SW480 (cell line): ENCODE measurements at places on chromosomes 1 and 21.

- peak; percentile 67 for DNase-seq
Observed at GRCh38 chr1:84689514-84690396, 506 bp downstream of the SSX2IP start.

DNA sequence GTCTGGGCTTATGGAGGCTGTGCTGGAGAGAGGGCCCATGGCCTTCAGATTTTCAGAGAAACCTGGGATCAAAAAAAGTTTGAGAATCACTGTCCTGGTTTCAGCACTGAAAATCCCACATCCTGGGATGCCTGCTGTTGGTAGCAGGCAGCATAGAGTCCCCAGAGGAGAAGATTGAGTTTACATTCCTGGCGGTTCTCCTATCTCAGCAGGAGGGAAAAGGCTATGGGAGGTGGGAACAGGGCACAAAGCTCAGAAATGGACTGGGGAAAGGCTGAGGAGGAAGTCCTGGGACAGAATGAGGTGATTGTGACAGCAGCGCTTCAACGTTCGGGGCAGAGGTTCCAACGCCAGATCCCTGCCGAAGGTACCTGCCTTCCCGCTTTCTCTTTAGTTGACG lies 103.4 kb downstream of the ETS2 start:
- no peak for DNase-seq

DNA sequence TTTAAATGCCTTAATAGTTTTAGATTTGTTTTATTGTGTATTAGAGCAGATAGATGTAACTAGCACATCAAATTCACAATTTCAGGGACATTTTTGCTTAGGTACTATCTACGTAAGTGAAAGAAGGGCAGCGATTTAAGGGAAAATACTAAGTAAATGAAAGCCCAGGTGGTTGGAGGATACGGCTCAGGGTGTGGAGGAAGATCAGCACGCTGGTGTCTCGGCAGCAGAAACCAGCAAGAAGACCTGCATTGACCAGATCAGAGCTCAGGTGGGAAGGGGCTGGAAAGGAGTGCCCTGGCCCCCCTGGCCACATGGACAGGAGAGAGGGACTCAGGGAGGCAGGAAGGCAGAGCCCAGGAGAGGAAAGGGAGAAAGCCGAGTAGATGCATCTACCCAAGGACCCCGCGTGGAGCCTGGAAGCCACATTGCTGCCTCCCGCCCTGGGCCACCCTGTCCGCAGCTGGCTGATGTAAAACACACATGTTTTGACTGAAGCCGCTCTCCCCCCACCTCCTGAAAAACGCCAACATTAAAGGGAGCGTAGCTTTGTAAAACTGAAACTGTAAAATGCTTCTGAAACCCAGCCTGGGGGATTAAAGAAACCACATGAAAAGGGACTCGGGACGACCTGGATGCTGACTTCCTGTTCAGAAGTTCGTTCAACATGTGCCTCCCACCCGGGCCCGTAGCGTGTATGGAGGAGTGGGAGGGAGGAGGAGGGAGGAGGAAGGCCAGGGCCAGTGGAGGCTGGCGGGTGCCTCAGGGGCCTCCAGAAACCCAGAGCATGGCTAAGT lies 72.6 kb upstream of the TARDBP start:
- DNase-seq = peak; percentile 100

GRCh38 chr1:42981871-42982270 lies 23.2 kb upstream of the SLC2A1 start:
- DNase-seq = no peak

DNA sequence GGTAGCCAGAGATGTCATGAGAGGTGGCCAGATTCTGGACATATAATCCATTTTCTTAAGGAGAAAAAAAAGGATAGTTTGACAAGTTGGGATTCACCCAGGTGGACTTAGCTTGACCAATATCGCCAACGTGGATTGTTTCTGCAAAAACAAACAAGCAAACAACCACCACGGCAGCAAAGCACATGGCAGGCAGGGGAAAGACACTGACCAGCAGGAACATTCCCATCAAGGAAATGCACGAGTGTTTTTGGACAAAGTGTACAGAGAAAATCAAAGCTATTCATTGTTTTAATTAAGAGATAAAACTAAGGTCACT lies 9.1 kb upstream of the PLA2G2C start:
- DNase-seq = no peak

- DNase-seq = no peak
Observed at GRCh38 chr1:70288166-70288565, 66.4 kb downstream of the ANKRD13C start.

DNA sequence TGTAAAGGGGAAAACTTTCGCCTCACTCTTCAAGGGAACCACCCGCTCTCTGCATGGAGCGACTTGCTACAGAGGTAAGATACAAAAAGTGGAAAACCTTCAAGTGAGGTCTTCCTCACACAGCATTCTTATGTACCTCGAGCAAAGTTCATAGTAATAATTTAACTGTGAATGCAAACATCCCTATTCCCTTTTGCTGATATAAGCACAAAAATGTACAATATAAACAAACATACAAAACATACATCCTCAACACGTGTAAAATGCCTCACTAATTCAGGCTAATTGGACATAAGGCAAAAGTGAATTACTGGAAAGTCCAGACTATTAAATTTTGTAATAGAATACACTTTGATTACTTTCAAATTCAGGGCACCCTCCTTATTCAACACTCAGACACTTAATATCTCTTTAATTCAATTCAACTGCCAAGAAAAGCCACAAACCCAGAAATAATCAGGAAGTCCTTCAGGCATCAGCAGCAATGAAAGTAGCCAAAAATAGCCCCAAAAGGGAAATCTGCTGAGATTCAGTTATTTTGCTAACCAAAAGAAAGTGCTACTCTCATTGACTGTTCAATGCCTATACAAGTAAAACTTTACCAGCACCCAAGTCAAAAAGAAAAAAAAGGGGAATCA lies 15.2 kb upstream of the LMX1A start:
- no peak for DNase-seq

DNA sequence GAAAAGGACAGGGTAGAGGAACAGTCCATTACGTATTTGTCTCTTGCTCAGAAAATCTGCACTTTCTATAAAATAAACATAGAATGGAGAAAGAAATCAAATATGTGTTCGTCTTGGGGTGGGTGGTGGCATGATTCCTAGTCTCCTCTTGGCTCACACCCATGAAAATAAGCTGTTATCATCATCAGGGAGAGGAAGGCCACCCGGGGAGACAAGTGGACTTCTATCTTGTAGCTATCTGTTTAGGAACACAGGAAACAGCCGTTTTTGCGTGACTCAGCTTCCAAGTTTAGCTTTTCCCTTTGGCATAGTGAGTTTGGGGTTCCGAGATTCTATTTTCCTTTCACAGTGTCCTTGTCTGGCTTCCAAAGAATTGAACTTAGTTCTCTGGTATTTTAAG lies 622.3 kb downstream of the PTPRU start:
- DNase-seq = no peak

DNA sequence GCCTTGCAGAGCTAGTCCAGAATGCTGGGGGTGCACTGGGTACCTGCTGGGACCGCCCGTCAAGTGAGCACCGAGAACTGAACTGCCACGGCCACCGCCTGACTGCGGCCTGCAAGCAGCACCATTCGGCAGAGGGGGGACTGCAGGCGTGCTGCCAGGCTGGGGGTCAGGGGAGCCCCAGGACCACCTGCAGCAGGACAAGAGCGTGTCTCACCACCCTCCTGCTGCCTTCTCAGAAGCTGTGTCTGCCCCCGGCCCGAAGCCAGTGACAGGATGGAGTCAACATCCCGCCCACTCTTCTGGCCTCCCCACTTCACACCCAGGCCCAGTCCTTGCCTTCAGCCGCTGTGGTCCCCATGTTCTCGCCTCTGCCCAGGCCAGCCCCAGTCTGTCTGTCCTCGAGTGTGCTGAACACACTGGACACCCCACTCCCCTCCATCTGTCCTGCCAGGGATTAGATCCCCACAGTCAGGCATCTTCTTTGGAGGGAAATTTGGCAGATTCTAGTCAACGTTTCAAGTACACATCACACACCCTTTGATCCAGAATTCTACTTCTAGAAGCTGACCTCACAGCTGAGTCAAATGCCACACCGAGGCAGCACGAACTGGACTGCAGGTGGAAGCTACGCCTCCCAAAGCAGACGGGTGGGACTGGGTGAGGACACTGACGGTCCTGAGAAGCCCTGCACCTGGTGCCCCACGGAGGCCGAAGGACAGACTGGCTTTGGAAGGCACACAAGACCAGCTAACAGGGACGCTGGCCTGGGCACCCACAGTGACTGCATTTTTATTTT lies 26.0 kb downstream of the PTTG1IP start:
- DNase-seq = no peak

DNA sequence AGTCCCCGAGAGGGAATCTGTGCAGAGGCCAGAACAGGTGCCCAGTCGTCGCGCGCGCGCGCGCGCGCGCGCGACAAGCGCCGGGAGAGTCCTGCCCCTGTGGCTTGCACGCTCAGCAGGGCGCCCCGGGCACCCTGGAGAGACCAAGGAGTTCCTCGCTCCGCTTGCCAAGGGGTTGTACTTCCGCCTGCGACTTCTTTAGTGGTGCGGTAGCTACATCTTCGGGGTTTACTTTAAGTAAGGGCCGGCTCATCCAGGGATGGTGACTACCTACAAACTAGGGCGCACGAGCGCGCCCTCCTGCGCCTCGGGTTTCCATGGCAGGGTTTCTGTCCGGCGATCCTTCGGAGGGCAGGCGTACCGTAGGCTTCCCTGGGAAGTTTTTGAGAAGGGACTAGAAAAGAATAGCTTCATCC lies 1.4 kb downstream of the LHX4 start:
- peak; percentile 76 for DNase-seq

DNA sequence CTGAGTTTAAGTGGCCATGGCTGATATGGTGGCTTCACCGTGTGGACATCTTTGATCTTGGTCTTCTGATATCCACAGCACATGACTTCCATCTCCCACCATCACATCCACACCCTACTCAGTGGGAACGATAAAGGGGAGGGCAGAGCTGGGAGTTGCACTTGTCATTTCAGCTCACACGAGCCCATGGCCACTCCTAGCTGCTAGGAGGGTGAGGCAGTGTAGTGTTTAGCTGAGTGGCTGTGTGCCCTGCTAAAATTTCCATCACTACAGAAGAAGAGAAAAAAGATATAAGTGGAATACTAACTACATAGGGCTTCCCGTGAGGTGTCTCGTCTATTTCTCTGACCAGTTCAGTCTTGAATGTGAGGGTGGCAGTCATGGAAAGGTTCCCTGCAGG lies 123.3 kb upstream of the EDN2 start:
- no peak for DNase-seq

- no peak for DNase-seq
Observed at GRCh38 chr1:47179988-47180563, 9.8 kb downstream of the PDZK1IP1 start.
